Muscle of arm (tissue), 14 donors: ENCODE measurements at places on chromosomes 4 and X.

DNA sequence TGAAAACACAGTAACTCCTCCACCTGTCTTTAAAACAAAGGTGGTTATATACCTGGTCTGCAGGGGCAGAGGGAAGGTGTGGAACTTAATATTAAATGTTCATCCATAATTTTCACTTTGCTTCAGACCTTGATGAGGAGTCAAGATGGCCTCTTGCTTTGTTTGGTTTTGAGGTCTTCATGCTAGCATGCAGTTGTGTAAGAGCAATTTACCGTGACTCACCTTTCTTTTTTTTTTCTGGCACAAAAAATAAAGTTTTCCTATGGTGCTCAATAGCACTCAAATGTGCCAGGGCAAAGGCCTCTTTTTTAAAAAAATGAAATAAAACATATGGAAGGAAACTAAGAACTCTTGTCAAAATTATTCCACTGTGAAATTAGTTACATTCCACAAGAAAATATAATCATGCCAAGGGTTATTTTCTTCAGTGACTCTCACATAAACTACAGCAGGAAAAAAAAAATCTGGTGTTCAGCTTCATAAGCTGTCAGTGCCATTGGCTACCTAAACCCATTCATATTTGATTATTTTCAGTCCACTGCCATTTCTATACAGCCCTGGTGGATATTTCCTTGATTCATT lies 128.2 kb downstream of the SLC7A11 start:
- DNase-seq = no peak

DNA sequence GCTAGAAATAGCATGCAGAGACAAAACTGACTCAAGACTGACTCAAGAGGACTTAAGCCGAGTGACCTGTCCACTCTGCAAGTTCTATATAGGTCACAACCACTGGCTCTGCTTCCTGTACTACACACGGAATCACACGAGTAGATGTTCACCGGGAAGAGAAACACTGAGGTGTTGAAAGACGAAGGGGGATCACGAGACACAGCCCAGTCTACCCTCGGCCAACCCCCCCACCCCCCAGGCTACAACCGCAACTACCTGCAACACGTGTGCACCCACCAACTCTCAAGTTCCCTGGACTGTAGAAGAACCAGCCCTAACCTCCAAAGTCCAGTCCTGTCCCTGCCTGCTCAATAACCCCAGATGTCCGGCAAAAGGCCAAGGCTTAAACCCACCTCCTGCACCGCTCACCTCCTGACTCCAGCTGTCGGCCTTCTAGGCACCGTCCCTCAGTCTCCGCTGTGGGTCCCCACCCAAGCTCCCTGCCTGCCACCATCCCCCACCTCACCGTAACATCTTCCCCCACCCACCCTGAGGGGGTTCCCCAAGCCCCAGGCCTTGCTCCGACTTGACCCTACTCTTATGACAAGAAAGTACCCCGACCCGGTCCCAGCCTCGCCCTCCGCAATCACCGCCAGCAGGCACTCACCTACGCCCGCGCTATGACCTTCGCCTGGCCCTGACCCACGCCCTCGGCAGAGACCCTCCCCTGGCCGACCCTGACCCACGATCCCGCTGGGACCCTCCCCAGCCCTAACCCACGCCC lies 739 bp downstream of the GAK start:
- DNase-seq = no peak

- DNase-seq = no peak
These were observed 21.3 kb downstream of the MAEA start for GRCh38 chr4:1310796-1311631.

- no peak for DNase-seq
These were observed 76.0 kb downstream of the SPIN4 start for GRCh38 chrX:63275127-63275526.

- no peak for DNase-seq
These were observed 8.3 kb upstream of the PF4V1 start for GRCh38 chr4:73844806-73845205.

GRCh38 chr4:189664693-189665250 lies 275.9 kb upstream of the FRG1 start:
- DNase-seq = no peak

DNA sequence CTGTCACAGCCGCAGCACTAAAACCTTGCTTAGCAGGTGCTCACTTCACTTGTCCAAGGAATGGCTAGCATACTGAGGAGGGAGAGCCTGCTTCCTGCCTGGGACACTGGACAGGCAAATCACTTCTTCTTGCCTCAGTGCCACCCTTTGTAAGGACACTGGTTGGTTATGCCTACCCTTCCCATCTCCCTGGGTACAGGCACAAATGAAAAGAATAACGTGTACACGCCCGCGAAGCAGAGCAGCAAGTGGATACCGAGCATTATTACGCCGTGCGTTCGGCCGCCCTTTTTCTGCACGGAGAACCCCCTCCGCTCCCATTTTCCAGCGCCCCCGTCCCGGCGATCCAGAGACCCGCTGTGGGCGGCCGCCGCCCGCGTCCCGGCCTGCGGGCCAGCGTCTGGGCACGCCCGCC lies 338 bp upstream of the KLHL2 start:
- no peak for DNase-seq

- DNase-seq = no peak
These were observed 35.2 kb upstream of the PHEX start for GRCh38 chrX:21996872-21997455.

- DNase-seq = no peak
These were observed 6.9 kb upstream of the ARX start for GRCh38 chrX:25022499-25023325.

DNA sequence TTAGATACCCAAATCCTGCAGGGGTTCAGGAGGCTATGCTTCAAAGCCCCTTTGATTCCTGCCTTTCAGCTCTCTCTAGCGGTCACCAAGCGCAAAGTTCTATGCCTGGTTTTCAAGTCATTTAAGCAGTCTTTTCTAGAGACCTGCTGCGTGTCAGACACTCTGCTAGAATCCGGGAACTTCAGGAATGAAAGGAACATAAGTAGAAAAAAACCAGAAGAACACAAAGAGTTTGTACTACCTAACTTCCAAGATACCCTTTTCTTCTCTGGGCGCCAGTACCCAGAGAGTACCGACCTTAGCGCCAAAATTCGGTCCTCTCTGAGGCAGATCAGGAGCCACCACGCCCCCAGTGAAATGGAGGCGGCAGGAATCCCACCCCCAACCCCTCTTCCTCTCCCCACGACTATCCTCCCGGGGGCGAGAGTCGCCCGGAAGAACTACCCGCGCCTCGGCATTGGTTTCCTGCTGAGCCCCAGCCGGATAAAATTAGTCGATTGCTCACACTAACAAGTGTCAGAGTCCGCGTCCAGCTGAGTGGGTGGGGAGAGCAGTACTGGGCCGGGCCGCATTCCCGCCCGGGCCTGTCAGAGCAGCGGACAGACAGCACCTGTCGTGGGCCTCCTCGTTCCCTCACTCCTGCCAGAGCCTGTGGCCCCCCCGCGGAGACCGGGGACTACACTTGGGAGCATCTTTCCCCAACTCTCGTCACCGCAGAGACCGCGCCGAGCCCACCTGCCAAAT lies 78.8 kb downstream of the RLIM start:
- peak; percentile 70 for DNase-seq

- no peak for DNase-seq
These were observed 16.1 kb downstream of the BST1 start for GRCh38 chr4:15718959-15719358.

DNA sequence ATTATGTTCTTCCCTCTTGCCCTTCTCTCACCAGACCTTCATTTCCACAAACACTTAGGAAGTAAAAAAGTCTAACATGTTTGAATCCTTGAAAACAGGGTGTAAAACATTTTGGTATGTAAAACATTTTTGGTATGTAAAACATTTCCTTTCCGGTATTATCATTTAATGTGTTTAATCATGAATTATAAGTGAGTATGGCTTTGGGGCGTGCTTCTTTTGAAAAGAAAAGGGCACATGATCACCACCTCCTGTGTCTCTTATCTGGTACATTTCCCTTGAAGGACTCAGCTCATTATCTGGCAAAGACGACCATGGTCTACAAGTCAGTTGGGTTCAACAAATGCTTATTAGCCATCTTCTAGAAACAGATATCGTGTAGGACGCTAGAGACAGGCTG lies 283.6 kb downstream of the FRMPD4 start:
- no peak for DNase-seq

DNA sequence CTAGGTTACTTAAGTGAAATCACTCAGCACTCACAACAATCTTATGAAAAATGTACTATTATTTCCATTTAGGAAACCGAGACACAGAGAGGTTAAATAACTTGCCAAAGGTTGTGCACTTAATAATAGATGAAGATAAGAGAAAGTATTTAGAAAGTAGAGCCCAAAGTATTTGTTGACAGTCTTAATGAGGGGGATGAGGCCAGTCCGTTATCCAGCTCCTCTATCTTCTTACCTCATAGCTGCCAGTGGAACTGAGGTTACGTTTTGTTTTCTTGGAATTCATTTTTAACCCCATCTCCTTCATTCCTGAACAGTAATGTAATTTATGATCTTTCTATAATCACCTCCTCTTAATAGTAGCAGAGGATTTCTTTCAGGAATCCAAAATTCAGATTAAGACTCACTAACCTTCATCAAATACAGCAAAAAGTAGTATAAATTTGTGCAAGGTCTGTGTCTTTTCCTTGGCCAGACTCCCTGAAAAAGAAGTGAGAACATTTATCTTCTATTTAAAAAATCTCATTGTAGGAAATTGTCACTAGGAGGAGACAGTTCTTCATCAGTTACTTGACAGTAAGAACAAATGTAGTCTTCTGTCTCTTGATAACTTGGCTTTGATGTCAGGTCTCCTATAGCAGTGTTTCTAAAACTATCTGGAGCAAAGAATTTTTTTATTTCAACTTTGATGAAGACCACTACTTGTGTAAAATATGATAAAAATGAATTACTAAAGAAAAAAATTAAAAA lies 35.5 kb downstream of the F8 start:
- DNase-seq = no peak

DNA sequence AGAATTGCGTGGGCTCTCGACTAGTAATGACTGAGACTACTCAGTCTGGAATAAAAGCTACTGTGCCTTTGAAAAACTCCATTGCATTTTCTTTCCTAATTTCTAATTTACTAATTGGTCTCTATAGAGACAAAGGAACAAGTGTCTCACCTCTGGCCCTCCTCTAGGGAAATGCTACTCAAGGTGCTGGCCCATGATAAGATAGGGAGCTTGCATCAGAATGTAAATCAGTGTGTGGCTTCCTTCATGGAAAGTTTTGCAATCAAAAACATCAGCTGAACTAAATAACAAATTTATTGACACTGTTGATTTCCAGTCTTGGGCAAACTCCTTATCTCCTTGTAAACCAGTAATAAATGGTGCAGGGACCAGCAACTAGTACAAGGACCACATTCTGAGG lies 81.8 kb downstream of the SRPX start:
- DNase-seq = no peak

DNA sequence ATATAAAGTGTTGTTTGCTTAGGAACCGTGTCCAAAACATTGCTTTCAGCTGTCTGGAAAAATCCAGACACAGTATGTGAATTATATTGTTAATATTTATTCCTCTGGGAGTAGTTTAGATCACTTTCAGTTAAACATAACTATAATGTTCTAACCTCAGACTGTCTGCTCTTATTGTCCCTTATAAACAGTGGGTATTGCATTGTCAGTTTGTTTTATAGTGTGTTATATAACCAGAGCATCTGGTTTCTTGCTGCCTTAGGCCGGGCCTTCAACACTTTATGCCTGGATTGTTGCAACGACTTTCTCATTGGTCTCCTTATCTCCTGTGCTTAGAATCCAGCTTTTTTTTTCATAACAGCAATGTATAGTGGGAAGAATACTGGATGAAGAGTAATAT lies 26.4 kb downstream of the ATG4A start:
- no peak for DNase-seq

DNA sequence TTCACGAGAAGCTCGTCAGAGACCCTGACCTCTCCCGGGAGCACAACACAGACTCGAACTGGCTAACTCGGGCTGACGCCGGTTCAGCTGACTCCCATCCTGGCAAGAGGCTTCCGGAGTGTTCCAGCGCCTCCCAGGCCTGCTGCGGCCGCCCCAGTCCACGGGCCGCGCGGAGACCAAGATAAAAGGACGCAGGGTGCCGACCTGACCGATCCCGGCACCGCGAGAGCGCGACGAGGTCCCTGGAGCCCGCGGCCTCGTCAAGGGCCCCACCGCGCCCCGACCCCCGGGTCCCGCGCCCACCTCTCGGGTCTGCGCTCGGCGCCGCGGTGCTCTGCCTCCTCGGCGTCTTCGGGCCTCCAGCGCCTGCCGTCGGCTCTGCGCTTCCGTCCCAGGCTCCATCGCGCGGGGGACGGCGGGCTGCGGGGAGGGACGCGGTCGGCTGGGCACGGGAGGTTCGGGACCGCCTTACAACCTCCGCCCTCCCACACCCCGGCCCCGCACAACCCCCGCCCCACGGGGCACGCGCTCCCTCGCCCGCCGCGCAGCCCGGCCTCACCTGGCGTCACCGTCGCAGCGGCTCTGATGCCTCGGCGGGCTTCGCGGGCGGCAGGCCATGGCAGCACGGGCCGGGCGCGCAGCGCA lies 426 bp downstream of the SLBP start:
- peak; percentile 41 for DNase-seq

GRCh38 chr4:25861951-25862410 lies 807 bp downstream of the SEL1L3 start:
- DNase-seq = peak; percentile 37

DNA sequence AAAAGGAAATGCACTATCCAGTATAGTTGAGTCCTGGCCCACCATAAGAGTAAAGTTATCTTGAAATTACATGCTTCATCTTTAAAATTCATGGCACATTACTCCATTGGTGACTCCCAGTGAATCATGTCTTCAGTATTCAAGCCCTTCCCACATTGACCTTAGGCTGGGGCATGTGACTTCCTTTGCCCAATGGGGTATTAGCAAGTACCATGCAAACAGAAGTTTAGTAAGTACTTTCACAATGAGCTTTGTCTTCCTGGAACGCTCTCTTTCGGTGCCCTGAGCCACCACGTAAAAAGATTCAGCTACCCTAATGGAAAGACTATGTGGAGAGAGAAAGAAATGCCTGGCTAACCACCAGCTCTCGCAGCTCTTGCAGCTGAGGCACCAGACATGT lies 235.4 kb downstream of the HNRNPD start:
- no peak for DNase-seq

DNA sequence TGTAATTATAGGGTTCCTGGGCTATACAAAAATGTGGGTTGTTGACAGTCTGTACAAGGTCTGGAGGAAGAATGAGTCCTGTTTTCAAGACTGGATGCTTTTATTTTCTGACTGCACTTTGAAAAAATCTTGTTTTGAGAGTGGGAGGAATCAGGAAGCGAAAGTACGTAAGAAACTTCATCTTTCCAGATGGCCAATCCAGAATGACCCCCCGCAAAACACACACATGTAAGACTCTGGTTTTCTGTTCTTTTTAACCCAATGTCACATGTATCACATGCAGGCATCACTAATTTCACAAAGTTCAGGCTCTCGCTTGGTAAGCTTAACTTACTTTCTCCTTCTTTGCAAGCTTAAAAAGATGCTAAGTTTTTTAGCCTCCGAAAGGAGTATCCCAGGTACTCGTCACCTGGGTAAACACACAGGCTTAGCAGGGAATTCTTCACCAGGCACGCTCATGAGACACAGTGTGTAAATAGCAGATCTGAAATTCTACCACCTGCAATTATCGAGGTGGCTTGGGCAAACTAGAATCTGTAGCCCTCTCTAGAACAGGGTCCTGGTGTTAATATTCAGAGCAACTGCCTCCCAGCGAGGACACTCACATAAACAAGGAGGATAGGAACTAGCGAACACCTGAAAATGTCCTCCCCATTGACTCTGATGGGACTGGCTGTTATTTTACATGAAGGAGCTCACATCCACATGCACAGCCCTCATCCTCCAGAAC lies 90.7 kb downstream of the NSUN7 start:
- DNase-seq = no peak

- DNase-seq = no peak
These were observed 76.4 kb downstream of the ZFYVE28 start for GRCh38 chr4:2341911-2342652.

- no peak for DNase-seq
These were observed 19.5 kb downstream of the RELL1 start for GRCh38 chr4:37666625-37667071.
